Femur (tissue), 1 donor: ENCODE measurements at places on chromosomes 16 and 17.

DNA sequence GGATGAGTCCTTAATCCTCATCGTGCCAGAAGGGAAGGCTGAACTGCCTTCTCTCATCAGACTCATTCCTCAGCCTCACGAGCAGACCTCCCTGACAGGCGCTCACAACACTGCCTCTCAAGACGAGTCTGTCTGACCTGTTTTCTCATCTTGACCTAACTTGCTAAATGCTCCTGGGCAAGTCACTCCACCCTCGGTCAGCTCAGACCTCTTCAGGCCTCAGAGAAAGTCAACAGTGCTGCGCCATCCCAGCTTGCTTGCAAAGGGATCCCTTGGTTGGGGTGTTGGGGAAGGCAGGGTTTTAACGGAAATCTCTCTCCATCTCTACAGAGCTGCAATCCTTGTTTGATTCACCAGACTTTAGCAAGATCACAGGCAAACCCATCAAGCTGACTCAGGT, 15.0 kb downstream of the SERPINF1 start:
- no peak for DNase-seq

- DNase-seq = no peak
Measured at GRCh38 chr17:18382441-18383078, 5.0 kb downstream of the EVPLL start.

DNA sequence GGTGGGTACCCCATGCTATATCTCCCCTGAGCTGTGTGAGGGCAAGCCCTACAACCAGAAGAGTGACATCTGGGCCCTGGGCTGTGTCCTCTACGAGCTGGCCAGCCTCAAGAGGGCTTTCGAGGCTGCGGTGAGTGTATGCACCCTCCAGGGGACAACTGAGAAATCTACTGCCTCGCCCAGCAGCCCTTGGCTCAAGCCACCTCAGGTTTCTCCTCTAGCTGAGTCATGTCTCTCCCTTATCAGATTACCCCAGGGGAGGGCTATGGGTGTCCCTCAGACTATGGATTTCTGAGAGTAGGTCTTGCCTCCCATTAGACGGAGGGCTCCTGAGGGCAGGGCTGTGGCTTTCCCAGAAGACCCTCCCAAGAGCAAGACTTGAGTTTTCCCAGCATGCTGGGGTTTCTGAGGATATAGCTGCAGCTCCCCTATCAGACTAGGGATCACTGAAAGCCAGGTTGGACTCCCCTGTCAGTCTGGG, 6.7 kb downstream of the NEK8 start:
- no peak for DNase-seq

DNA sequence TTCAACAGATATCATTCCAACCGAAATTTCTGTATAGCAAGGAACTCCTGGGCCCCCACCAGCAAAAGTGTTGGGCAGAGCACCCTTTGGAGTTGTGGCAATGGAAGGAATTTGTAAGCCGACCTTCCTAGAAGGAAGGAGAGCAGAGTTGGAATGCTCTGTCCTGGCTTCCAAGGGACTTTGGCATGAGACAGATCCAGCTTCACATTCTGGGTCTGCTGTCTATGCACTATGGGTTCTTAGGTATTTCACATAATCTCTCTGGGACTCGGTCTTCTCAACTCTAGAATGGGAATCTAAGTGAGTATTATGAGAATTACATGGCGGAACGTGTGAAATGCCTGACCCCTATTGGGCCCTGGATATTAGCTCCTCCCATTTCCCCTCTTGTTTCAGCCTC, 63.2 kb upstream of the MARCHF10 start:
- no peak for DNase-seq

GRCh38 chr17:58004060-58004459, 3.0 kb downstream of the SRSF1 start:
- DNase-seq = no peak

GRCh38 chr16:8847623-8848022, 21.2 kb downstream of the CARHSP1 start:
- no peak for DNase-seq

DNA sequence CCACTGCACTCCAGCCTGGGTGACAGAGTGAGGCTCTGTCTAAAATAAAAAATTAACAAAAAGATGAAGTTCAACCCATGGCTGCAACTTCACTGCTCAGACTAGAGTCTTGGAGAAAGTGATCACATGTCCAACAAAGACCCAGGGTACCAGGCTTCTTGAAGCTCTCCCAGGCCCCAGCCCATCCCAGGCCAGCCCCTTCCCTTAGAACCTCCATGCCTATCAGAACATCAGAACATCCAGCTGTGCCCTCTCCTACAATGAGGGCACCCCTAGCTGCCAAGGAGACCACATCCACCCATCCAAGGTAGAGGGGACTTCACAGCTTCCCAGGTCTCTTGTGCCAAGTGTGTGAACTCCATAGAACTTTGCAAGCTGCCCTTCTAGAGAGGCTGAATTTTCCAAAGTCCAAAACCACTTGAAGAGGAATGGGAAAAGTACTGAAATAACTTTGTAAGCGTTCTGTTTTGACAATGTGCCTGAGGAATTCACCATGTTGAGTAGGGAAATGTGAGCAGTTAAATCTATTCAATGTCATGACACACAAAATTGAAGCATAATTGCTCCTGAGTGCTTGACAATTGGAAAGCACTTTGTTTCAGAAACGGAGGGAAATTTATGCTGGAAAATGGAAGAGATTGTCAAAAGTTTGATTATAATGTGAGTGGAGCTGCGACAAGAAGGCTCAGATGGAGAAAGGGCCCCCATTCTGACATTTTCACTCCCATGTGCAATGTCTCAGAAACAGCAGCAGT, 230.4 kb downstream of the ZNF423 start:
- DNase-seq = no peak

- DNase-seq = no peak
Measured at GRCh38 chr17:81187586-81188490, 21.8 kb upstream of the AATK start.

DNA sequence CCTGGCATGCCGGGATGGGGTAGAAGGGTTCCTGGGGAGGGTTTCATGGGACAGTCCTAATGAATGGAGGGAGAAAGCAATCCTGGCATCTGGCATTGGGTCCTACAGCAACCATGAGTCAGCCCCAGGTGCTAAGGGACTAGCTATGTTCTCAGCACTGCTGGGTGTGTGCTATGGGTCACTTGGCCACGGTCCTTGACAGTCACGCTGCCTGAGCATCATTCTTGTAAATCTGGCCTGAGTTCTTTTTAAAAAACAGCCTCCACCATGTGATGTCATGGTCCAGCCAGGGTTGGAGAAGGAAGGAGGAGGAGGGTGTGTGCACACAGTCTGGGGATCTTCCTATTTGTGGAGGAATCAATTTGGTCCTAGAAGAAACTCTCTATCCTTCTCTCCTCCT, 6.2 kb upstream of the RAMP2 start:
- no peak for DNase-seq

DNA sequence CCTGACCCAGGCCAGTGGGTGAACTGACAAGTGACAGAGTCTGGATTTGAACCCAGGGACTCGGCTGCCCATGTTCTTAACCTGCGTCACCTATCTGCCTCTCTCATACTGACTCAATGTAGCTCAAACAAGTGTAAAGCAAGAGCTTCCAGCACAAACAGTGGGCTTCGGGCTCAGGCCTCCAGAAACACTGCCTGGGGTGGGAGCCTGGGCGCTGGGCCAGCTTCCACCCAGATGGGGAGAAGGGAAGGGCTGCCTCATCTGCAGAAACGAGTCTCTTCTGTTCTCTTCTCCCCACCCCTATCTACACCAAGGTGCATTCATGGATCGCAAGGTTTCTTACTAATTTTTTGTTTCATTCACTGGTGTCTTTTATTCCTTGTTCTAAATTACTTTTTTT, 1.3 kb downstream of the CDRT4 start:
- no peak for DNase-seq

DNA sequence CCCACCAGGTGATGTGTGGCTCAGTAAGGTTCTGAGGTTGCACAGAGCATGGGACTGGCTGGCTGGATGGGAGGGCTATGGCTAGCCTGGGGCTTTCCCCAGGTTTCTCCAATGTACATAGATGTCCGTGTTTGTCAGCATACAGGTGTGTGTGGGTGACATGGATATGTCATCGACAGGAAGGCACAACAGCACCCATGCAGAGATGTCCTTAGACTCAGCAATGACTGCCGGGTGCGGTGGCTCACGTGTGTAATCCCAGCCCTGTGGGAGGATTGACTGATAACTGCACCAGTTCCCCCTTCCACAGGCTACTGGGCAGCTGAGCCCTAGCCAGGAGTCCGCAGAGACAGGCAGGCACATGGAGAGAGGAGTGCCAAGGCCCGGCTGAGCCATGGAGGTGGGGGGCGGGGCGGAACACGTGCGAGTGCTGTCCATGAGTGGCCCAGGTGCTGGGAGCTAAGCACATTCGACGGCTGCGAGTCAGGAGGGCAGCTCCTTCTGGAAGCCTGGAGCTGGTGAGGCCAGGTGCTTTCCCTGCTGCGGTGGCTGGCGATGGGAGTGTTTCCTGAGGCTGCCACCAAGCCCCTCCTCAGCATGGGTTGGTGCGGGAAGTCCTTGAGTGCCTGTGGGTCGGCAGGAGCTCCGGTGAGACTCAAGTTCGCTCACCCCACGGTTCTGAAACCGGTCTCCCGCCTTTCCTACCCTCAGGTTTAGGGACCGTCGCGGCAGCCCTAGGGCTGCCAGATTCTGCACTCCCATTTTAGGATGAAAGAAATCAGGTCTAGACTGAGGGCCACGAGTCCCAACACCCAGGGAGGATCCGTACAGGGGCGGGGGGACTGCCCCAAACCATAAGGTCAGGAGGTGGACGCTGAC, 858 bp upstream of the ASPSCR1 start:
- no peak for DNase-seq

- no peak for DNase-seq
Measured at GRCh38 chr17:67628580-67629013, 89.1 kb upstream of the NOL11 start.

- no peak for DNase-seq
Measured at GRCh38 chr17:73718912-73719311, 74.7 kb upstream of the SDK2 start.

GRCh38 chr16:54544553-54545180, 258.1 kb upstream of the IRX3 start:
- no peak for DNase-seq

DNA sequence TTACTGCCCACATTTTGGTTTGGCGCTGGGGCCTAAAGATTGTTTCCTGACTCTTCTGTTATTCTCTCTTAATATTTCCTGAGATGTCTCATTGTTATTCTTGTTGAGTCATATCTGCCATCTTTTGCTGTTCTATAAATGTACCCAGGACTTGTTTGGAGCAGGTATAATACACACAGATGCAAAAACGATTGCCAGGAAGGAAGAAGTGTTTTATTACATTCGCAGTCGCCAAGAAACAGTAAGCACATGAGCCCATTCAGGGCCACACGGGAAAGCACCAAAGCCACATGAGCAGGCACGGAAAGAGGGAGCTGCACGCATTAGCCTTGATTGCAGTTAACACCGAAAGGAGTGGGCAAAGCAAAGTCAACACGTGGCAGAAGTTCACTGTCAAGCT, 70.2 kb downstream of the ARHGAP44 start:
- no peak for DNase-seq

DNA sequence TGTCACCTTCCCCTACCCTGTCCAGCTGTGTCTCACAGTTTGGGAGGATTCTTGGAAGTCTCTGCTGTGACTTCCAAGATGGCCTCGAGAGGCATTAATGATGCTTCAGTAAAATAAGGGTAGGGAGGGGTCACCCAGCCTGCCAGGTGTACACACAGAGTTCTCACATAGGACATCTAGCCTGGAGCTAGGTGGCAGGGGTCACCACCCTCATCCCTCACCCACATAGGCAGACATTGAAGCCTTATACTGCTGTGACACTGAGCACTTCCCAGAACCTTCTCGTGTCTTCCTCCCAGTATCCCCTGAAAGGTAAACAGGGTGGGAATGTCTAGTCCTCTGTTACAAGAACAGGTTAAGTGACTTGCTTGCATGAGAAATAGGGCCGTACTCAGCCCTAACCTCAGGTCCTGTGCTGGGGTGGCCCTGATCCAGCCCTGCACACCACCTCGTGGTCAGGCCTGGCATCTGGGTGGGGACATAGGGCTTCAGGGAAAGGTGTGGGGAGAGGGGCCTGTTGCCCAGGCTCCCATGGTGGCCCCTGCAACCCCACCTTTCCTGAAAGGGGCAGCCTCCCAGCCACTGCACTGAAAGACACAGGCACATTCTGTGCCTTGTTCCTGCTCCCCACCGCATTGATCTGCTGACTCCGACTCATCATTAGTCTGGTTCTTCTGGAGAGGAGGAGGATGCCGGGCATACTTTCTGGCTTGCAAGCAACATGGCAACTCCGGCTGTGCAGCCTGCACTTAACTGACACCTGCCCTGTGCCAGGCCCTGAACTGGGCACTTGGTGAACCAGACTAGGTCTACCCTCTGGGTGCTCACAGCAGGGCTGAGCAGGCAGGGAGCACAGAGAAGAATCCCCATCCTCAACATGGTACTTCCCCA, 3.6 kb upstream of the MMP15 start:
- peak; percentile 28 for DNase-seq

DNA sequence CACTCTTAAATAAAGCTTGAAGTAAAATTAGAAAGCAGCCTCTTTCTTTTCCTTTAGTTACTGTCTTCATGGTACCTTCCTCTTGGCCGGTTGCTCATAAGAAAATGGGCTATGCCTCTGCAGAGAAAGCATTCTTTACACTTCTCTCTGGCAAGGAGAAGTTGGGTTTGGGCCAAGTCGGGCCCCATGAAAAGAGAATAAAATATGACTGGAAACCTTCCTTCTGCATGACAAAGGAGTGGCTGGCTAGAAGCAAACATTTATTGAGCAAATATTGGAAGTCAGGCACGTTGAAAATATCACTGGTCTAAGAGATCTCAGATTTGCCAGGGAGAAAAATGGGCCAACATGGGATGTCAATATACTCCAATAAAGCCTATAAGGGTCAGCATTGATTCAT, 126.1 kb downstream of the CA10 start:
- DNase-seq = no peak

DNA sequence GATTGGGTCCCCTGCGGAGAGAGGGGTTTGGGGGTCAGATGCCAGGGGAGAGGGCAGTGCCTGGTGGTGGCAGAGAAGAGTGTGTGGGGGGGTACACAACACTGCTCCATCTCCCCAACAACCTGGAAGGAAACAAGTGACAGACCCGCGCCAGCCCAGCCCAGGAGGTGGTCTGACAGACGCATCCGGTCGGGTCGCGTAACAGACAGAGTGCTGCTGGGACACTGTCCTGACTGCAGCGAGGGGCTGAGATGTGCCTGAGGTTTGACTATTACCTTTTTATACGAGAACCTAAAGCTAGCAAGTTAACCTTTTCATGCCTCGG, 16.2 kb downstream of the UNC13D start:
- DNase-seq = no peak

DNA sequence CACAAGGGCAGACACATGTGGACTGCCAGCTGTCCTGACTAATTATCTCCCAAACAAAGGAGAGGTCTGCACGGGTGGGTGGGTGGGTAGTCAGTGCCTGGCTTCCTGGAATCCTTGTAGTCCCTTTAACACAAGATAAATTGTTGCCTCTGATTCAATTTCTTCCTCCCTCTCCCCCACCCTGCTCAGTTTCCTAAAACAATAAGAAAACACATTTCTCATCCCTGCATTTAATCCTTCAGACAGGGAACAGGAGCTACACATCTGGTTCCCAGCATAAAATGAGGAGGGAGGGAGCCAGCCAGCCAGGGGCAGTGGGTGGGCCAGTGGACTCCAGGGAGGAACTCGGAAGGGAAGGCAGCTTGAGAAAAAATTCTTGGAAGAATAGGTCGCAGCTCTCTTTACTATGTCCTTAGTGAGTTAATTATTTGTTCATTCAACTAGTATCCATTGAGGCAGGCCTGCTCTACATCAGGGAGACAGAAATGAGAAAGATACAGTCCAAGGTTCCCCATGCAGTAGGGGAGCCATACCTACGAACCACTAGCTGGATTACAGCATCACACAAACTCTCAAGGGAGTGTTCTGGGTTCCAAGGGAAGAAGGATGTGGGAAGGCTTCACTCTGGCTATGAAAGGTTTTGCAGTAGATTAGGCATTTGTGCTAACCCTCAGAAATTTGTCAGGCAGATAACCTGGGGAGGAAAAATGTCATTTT, 58.3 kb downstream of the CCT6B start:
- no peak for DNase-seq
